ENCODE measurements at places on chromosomes 16 and 17.

- DNase-seq: no peak
Observed at GRCh38 chr16:25593260-25593659, 98.5 kb upstream of the HS3ST4 start.

- no peak for DNase-seq
Observed at GRCh38 chr16:6636457-6636856, 696.2 kb upstream of the RBFOX1 start.

GRCh38 chr17:74297941-74298340 is 23.9 kb downstream of the DNAI2 start:
- no peak for DNase-seq

DNA sequence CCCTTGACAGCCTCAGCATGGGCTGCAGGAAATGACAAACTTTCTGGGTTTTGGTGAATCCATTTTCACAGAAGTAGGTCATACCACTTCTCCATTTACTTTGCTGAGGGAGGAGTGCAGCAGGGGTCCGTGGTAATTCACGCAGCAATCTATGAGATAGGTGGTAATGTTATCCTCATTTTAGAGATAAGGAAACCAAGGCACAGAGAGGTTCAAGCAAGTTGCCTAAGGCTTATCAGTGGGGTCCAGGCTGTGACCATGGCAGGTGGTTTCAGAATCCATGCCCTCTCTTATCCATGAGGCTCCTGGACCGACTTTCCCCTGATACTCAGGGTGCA is 12.6 kb downstream of the TBX4 start:
- no peak for DNase-seq

GRCh38 chr16:28068976-28069375 is 5.5 kb upstream of the GSG1L start:
- DNase-seq: no peak

- DNase-seq: no peak
Observed at GRCh38 chr17:27893841-27894503, 807 bp upstream of the LYRM9 start.

GRCh38 chr17:83030432-83030831 is 49.0 kb upstream of the METRNL start:
- DNase-seq: no peak

GRCh38 chr16:28292731-28293600 is 641 bp downstream of the SBK1 start:
- peak; percentile 92 for DNase-seq

- DNase-seq: no peak
Observed at GRCh38 chr17:59141860-59142259, 13.1 kb downstream of the SKA2 start.

- no peak for DNase-seq
Observed at GRCh38 chr16:54287131-54288029, 793 bp upstream of the IRX3 start.

DNA sequence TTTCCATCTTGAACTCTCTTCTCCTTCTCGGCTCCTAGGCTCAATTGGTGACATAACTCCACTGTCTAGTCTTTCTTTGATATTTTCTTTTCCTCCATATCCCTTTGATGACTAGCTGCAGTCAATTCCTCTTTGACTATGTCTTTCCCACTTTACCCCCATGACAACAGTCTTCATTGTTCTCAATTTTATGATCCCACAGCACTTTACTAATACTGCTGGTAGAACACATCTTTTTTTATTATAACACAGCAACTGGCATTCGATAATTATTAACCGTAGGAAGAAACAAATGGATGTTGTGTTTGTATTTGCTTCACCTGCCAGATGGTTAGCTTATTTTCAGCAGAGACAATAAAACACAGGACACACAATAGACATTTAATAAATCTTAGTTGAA is 1.3 kb downstream of the KRTAP3-3 start:
- peak; percentile 61 for DNase-seq

- no peak for DNase-seq
Observed at GRCh38 chr16:67940446-67941089, 3.4 kb downstream of the LCAT start.

DNA sequence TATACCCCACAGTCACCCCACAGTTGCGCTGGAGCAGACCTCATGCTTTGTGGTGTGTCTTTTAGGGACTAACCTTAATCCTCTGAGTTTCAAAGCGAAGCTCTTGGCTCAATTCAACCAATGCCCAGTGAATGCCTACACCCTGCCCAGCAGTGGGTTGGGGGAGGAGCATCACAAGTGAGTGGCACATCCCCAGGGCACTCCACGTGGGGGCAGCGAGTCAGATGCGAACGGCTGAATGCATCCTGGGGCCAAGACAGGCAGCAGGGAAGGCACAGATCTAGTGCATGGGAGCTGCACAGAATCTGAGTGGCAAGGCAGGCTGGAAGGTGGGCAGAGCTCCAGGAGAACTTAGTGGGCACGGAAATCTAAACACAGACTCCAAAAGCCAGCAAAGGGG is 39.2 kb downstream of the IFT140 start:
- DNase-seq: no peak

GRCh38 chr17:38621538-38621937 is 15.8 kb upstream of the SRCIN1 start:
- DNase-seq: no peak

DNA sequence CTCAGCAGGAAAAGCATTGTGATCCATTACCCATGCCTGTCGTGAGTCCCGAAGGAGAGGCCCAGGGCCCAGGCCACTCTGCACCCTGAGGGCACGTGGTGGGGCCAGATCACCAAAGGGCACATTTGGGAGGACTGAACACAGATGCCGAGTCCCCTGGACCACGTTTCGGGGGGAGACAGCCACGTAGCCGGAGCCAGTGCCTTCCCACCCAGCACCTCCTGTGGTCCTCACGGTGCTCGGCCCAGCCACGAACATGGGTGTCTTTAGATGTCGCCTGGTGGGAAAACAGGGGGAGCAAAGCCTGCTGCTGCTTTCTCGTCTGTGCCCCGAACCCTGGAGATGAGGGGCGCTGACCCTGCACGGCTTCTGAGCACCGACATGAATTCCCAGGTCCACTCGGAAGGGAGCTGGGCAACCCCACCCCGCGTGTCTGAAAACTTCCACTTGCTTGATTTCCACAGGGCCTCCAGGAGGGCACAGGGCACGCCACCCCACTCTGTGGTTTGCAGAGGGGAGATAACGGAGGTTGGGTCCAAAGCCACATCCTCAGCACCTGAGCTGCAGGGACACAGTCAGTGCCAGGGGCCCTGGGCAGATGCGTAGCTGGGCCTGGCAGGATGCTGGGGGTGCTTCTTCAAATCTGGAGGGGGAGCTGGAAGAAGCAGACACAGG is 14.4 kb downstream of the CBFA2T3 start:
- DNase-seq: no peak

- DNase-seq: no peak
Observed at GRCh38 chr17:2517539-2517938, 5.9 kb upstream of the METTL16 start.

- DNase-seq: no peak
Observed at GRCh38 chr17:7328840-7329373, at the start of gene NEURL4. Gene NEURL4, minus strand, starts transcription at chr17:7329335. Its CDS starts 23 bp downstream, at chr17:7329312.

GRCh38 chr16:1911467-1912214 is 6.6 kb downstream of the HS3ST6 start:
- DNase-seq: no peak

- DNase-seq: no peak
Observed at GRCh38 chr16:75108792-75109731, 7.5 kb downstream of the LDHD start.

Data from NCI-H526 (cell line).